ENCODE measurements at places on chromosomes 11 and 22.

- peak; percentile 31 for DNase-seq
These were observed 4.3 kb upstream of the OSBPL5 start for GRCh38 chr11:3169255-3170043.

- no peak for DNase-seq
These were observed 29.7 kb downstream of the USH1C start for GRCh38 chr11:17514476-17514875.

DNA sequence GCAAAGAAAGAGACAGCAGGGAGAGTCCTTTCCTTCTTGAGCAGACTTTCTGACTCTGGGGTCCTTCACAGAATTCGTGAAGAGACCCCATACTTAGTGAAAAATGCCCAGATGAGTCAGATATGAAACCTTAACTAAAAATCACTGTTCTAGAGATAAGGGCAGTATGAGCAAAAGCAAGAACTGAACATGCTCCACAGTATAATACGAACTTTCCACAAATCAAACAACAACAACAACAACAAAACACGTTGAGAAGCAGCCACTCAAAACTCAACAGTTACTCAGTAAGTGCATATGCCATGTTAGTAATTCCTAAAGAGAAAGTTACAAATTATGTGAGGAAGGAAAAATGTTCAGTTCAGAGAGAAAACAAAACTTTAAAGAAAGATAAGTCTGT is 44.3 kb downstream of the PITPNB start:
- no peak for DNase-seq

- DNase-seq = peak; percentile 70
These were observed 251.8 kb upstream of the BLID start for GRCh38 chr11:122367809-122368231.

DNA sequence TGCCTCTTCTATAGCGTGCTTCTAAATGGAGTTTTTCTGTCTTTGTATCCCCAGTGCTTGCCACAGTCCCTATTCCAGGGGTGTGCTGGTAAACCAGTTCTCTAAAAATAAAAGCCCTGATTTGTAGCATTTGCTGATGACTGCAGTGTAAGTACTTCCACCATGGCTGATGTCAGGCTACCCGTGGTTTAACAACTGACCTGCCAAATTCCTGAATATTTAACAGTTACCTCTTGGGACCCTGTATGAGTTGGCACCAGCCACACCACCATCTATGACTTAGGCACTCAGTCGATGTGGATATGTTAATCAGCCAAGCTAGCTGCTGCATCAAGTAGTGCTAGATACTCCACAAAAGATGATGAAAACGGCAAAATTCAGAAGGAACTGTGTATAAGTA is 94.0 kb upstream of the MTNR1B start:
- DNase-seq = no peak

DNA sequence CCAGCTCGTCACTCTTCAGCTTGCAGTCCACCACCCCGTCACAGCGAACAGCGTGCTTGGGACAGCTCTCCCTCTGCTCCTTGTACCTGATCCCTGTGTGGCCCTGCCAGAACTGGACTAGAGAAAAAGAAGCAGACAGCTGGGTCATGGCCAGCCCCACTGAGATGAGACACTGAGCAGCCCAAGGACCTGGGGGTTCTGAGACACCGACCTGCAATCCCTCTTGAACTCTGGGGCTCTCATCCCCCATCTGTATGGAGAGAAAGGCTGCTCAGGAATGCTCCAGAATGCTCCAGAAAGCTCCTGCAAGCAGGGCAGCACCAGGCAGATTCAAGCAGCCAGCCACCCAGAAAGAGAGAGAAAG is 14.8 kb downstream of the TMPRSS13 start:
- no peak for DNase-seq

DNA sequence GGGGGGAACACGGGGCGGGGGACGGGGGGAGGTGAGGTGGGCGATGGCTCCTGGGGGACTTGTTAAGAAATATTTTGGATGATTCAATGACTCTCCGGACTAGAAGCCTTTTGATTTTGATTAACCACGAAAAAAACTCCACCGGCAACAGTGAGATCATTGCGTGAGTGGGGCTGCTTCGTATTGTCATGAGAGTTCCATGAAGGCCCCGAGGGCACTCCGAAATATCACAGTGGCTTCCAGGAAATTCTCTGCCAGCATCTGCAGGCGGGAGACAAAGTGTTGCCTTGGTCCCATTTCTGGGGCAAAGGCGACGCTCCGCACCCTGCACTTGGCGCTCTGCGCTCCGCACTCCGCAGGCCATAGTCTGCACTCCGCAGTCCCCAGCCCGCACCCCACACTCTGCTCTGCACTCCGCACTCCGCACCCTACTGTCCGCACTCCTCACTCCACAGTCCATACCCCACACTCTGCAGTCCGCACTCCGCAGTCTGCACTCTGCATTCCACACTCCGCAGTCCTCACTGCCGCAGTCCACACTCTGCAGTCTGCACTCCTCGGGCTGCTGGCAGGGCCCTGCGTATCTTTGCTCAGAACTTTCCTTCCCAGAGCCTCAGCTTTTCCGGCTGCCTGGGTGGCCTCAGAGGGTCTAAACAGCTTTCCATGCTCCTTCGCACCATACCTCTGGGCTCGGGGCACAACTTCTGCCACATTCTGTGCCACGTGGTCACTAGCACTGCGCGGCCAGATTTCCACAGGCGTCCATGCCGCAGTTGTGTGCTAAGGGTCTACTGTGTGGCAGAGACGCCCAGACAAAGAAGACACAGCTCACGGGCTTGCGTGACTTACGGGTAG is 61.1 kb downstream of the LINC01488 start:
- DNase-seq = no peak

GRCh38 chr11:2589538-2589934 is 110.3 kb downstream of the KCNQ1OT1 start:
- DNase-seq = no peak

- DNase-seq = no peak
These were observed 102.0 kb downstream of the ZNF280B start for GRCh38 chr22:22406445-22407027.

GRCh38 chr22:24265734-24266133 is 4.9 kb upstream of the SPECC1L start:
- no peak for DNase-seq

- DNase-seq = peak; percentile 30
These were observed 22.9 kb downstream of the TRIM22 start for GRCh38 chr11:5712507-5712906.

- no peak for DNase-seq
These were observed 80.1 kb downstream of the ADAMTS15 start for GRCh38 chr11:130528298-130529261.

- no peak for DNase-seq
These were observed 676.6 kb upstream of the CCDC179 start for GRCh38 chr11:23536907-23537306.

DNA sequence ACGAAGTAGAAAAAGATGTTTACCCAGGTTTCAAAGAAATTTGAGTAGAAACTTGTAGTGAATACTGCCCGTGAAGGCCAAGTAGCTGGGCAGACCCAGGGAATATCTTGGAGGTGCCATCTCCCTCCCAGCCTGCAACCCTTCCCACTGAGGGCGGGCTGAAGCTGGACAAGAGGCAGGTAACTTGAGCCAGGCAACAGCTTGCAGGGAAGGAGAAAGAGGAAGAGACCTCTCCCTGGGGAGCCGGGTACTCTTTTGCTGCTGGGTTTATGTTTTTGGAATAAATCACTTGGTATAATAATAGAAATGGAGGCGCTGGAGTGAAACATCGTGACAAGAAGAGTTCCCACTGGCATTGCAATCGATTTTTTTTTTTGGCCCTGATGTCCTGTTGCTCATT is 49.4 kb upstream of the JAM3 start:
- DNase-seq = no peak

DNA sequence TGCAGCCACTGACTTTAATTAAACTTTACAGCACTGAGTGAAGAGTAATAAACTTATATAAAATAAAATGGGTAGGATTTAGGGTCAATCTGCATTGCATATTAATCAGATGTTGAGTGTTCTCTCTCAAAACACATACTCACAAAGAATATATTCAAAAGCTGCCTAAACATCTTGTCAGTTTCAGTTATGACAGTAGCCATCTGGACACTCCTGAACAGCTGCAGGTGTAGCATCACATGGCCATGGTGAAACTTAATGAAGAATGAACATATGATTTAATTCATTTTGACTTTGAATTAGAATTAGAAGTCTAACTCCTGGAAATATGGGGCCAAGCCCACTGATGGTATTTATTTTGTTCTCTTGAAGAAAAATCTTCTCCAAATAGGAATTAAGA is 684.3 kb upstream of the RAG2 start:
- no peak for DNase-seq

- no peak for DNase-seq
These were observed 213.9 kb upstream of the NARS2 start for GRCh38 chr11:78788533-78788932.

DNA sequence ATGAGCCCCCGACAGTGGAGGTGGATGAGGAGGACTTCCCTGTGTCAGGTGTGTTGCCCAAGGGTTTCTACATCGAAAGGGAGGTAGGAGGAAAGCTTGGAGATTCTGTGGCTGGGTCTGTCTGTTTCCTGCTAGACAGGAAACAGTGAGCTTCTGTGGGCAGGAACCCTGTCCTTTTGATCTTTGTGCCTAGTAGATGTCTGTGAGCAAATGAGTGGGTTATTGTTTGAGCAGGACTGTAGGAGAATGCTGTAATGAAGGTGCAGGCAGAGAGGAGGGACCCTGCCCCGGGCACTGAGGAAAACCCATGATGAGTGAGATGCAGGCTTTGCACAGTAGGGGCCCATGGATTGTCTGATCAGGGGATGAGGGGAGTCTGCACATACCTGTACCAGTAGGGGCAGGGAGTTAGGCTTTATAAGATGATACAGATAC is 14.0 kb downstream of the USP35 start:
- DNase-seq = no peak

Data from RWPE1 (cell line).